ENCODE measurements at places on chromosomes 16 and 17.

- no peak for DNase-seq
Observed at GRCh38 chr16:51779240-51779639, 628.2 kb upstream of the SALL1 start.

DNA sequence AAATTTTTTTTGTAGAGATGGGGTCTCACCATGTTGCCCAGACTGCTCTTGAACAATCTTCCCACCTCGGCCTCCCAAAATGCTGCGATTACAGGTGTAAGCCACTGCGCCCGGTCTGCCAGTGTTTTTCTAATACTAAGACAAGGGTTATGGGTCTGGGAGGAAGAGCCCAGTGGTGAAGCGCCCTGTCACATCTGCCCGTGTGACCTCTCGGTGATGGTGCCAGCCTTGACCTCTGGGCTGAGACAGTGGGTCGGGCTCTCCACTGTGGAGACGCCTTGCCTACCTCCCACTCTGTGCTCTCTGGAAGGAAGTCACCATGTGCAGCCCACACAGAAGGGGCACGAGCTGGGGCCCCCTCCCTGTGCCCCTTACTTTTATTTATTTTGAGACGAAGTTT lies 5.1 kb upstream of the BAIAP2 start:
- DNase-seq: no peak

GRCh38 chr16:79093554-79093967 lies 507.0 kb downstream of the MAF start:
- no peak for DNase-seq

GRCh38 chr16:84141143-84141670 lies 3.8 kb downstream of the HSDL1 start:
- DNase-seq: no peak

DNA sequence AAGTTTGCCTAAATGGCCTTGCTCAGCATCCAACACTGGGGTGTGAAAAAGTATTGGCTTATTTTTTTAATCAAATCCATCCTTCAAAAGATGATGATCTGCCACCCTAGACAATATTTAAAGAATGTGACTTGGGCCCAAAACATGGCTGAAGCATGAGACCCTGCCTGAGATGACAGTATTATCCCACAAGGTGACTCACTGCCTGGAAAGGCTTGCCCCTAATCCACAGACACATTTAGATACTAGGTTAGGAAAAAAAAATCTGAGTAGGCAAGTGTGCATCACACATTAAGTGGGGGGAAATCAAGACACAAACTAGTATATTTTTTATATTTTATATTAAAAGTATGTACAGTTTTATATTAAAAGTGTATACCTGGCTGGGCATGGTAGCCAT lies 38.4 kb downstream of the TOM1L2 start:
- no peak for DNase-seq

- DNase-seq: no peak
Observed at GRCh38 chr17:82871776-82872561, 32.1 kb upstream of the ZNF750 start.

DNA sequence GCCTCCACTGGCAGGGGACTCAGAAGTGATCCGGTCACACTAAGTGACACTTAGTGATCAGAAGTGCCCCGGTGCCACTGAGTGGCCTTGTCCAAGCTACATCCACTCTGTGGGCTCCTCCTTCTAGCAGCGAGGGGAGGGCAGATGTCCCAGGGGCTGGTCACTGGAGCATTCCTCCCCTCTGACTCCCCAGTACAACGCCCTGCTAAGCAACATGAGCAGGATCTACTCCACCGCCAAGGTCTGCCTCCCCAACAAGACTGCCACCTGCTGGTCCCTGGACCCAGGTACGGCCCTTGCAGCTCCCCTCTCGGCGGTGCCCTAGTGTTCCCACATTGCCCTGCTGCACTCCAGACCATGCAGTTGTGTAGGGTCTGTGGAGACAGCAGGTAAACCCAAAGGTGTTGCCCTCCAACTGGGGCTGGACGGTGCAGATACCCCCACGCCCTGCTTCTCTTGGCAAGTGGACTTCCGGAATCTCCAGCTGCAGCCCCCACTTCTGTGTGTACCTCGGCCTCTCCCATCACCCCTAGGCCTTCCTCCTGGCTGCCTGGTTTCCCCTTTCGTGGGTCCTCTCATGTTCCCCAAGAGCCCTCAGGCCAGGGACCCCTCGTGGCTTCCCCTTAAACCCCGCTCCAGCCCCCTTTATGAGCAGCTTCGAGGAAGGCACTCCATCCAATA lies 2.1 kb downstream of the ACE start:
- DNase-seq: peak; percentile 86

- no peak for DNase-seq
Observed at GRCh38 chr17:44593156-44593555, 35.9 kb downstream of the FZD2 start.

- peak; percentile 57 for DNase-seq
Observed at GRCh38 chr17:73566905-73567782, 77.1 kb downstream of the SDK2 start.

DNA sequence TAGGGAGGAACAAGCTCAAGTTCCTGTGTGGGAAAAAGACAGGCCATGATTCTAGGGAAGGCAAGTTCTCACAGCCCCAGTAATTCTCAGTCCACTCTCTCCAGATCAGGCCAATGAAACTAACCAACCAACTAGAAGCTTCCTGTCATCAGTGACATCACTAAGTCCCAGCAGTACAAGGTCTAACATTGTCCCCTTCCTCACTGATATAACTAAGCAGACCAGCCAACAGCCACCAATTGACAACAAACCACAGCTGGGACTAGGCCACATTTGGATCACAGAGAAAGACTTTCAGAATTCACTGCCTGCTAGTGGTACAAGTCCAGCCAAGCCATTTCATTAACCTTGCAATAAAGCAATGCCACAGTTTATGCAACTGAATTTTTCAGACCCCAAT lies 94.0 kb downstream of the CACNG1 start:
- DNase-seq: no peak

GRCh38 chr17:48483471-48484131 lies 47.2 kb downstream of the HOXB1 start:
- DNase-seq: no peak

DNA sequence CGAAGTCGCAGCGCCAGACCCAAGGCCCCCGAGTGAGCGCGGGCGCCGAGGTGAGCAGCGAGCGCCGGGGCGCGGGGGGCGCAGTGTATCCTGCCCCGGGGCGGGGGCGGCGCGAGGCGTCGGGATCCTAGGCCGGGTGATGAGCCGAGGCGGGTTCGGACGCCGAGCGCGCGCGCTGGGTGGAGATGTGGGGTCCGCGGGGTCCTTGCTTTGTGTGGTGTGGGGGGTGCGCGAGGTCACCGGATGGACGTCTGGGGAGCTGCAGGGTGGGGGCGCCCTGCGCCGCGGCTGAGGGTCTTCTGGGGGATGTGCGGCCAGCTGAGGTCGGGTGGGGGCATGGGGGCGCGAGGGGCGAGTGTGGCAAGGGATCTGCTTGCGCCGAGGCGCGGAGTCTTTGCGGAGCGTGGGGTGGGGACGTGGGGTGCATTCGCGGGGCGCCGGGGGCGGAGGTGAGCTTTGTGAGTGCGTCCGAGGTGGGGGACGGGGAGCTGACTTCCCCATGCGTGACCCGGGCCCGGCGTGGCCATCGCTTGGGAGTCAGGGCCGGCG lies 560 bp downstream of the RAI1 start:
- peak; percentile 68 for DNase-seq

DNA sequence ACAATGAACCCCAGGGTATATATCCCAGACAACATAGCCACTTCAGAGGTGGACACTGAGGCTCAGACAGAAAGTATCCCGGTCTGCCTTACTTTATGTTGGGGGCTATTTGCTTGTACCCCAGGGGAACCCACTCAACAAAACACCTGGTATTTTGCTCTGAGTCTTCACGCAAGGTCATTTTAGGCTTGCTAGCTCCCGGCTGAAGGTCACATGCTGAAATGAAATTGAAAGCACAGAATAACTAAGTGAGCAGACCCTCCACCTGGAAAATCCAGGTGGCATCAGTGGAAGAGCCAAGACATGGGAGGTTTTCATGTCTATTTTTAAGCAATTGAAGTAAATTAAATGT lies 4.1 kb upstream of the KDM8 start:
- no peak for DNase-seq

DNA sequence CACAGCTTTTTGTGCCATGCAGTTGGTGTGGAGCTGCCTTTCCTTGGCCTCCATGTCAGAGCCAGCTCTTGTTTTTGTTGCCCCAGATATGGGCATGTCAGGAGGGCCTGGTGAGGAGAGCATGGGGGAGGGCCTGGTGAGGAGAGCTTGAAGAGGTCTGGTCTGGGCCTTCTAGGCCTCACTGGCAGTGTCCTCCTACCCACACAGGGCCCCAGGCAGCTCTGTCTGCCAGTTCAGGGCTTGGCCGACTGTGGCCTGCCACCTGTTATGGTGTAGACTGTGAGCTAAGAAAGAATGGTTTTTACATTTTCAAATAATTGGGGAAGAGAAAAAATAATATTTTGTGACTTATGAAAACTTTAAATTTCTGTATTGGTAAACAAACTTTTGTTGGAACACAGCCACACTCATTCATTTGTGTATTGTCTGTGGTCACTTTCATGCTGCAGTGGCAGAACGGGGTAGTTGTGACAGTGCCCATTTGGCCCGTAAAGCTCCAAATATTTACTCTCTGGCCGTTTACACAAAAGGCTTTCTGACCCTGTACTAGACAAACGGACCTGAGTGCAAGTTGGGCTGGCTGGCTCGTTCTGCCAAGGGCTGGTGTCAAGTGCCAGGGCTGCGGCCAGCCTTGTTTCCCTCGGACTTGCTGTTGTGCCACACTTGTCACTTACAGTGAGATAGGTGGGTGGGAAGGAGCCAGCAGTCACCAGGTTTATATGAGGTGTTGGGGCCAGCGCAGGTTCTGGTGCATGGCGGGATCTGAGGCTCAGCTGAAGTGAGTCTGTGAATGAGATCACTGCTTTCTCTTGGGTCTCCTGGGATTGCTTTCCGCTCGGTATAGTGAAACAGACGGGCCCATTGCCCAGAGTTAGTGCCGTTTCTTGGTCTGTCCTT lies 18.2 kb downstream of the PGS1 start:
- no peak for DNase-seq

- DNase-seq: no peak
Observed at GRCh38 chr17:79478051-79478461, 132.8 kb downstream of the RBFOX3 start.

- DNase-seq: no peak
Observed at GRCh38 chr17:74445158-74445557, 13.3 kb downstream of the GPRC5C start.

DNA sequence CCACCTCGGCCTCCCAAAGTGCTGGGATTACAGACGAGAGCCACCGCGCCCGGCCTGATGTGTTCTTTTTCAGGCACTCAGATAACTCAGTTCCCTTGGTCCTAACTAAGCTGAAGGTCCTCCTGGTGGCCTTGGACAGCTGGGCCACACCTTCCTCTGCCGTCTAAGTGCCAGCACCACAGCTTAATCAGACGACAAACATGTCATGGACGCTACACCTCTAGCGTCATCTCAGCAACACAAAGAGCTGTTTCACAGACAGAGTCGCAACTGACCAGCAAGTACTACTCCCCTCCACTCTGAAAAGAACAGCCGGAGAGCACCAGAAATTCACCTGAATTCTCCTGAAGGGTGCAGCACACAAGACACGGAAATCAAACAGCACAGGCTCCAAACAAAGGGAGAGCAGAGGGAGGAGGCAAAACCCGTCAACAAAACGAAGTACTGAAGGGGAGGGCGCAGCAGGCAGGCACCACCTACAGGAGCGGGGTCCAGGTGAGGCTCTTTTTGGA lies 4.4 kb downstream of the TRAP1 start:
- DNase-seq: no peak

DNA sequence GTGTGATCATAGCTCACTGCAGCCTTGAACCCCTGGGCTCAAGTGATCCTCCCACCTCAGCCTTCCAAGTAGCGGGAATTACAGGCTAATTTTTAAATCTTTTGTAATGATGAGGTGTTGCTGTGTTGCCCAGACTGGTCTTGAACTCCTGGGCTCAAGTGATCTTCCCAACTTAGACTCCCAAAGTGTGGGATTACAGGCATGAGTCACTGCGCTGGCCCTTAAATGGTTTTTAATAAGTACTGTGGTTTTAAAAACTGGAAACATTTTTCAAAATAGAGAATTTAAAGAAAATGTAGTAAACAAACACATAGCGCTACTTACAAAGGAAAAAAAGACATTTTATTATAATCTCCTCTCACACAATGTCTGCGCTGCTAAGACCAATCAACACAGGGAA lies 32.2 kb downstream of the MARCHF10 start:
- no peak for DNase-seq

DNA sequence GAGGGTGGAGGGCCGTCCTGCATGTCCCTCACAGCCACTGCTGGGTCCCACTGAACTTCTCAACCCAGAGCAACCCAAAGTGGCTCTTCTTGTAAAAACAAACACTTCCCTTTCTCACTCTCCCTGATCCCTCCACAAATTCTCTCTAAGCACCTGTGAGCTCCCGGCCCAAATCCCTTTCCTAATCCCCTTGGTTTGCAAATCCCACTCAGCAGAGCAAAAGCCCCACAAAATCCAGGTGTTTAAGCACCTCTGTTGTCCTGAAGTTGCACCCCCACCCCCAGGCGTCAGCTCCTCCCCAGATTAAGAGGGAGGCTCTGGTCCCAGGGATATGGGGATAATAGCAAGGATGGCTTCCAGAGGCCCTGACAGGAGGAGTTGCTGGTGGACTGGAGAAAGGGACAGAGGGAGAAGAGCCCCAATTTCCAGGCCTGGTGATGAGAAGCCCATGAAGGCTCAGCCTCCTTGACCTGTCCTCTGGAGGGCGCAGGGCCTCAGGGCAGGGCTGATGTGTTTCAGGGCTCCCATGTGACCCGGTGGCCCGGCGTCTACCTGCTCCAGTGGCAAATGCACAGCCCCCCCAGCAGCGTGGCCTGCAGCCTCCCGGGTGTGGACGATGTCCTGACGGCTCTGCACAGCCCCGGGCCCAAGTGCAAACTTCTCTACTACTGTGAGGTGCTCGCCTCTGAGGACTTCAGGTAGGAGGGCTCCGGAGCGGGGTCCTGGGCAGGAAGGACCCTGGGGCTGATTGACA lies 23.0 kb downstream of the NAGPA start:
- peak; percentile 46 for DNase-seq

Measured in neural progenitor cell (in vitro differentiated cells).